Stimulated activated CD8-positive, alpha-beta memory T cell treated with anti-CD3 and anti-CD28 coated beads, Interleukin-7, amount 100 ng/mL, for 1 hour (primary cell): ENCODE measurements at places on chromosomes 4 and X.

- no peak for DNase-seq
Measured at GRCh38 chrX:110509755-110510532, 151.3 kb downstream of the RTL9 start.

DNA sequence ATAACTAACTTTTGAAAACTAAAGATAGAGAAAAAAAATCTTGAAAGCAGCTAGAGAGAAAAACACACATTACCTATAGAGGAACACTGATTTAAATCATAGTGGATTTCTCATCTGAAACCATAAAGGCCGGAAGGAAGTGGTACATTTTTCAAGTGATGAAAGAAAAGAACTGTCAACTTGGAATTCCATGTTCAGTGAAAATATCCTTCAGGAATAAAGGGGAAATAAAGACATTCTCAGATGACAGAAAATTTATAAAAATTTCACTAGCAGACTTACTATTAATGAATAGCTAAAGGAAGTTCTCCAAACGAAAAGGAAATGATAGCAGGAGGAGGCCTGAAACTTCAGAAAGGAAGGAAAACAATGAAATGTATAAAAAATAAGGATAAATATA lies 7.6 kb upstream of the JADE3 start:
- DNase-seq: no peak

DNA sequence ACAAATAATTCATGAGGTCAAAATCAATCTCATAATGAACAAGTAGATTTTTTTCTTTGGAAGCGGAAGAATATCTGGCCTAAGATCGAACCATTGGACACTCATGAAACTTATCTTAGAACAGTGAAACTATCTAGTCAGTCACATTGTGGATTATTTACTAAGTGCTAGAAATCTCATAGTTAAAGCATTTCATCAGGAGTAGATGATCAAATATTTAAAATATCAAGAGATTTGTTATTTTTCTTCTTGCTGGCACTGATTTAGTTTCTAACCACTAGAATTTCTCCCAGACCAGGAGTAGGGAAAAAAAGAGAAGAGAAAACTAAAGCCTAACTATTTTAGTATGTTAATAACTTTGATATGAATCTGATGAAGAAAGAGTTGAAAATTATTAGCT lies 105.5 kb downstream of the SHROOM3 start:
- DNase-seq: no peak

GRCh38 chr4:3801931-3802550 lies 35.9 kb downstream of the ADRA2C start:
- no peak for DNase-seq

GRCh38 chr4:97645071-97645821 lies 498.0 kb downstream of the STPG2 start:
- no peak for DNase-seq
